ENCODE measurements at places on chromosomes 16 and 17. TPM values are rescaled to one million over a fixed set of nuclear protein-coding genes. Genes with fewer than 3 reads are reported as not detected.

ALDH3A1 gene
- total RNA-seq: 958 TPM

CA7 gene
- total RNA-seq: not detected

CCDC200 gene
- not detected for total RNA-seq

EME1 gene
- total RNA-seq: 14.9 TPM

CBLN1 gene
- total RNA-seq: 0.40 TPM

SDR42E1 gene
- 1.4 TPM for total RNA-seq

OR1F1 gene
- 0.29 TPM for total RNA-seq

SLC5A11 gene
- total RNA-seq: 0.31 TPM

SSTR5 gene
- total RNA-seq: 0.37 TPM

ANKFN1 gene
- total RNA-seq: not detected

RGS9 gene
- total RNA-seq: 6.0 TPM

GP2 gene
- not detected for total RNA-seq

NOTUM gene
- 0.37 TPM for total RNA-seq

TM4SF5 gene
- total RNA-seq: 1.0 TPM

VPS35 gene
- 72.5 TPM for total RNA-seq

PERCC1 gene
- not detected for total RNA-seq

RBFOX1 gene
- not detected for total RNA-seq

TBC1D3B gene
- 2.4 TPM for total RNA-seq

TRPV2 gene
- total RNA-seq: 0.61 TPM

AGRP gene
- not detected for total RNA-seq

C1QL1 gene
- 14.7 TPM for total RNA-seq

SMYD4 gene
- total RNA-seq: 8.0 TPM

CACNG5 gene
- total RNA-seq: not detected

LITAFD gene
- not detected for total RNA-seq

TAF1C gene
- 22.8 TPM for total RNA-seq

SRL gene
- 0.02 TPM for total RNA-seq

GCSH gene
- 57.5 TPM for total RNA-seq

OTOP2 gene
- total RNA-seq: 0.06 TPM

ZNHIT3 gene
- total RNA-seq: 82.9 TPM

MYOCD gene
- 1.1 TPM for total RNA-seq

NPIPA2 gene
- total RNA-seq: 1.9 TPM

SGF29 gene
- total RNA-seq: 22.7 TPM

TUBG1 gene
- total RNA-seq: 165 TPM

CTRL gene
- total RNA-seq: 1.8 TPM

WNT3 gene
- 4.7 TPM for total RNA-seq

KRTAP4-3 gene
- not detected for total RNA-seq

TPSG1 gene
- total RNA-seq: 0.13 TPM

All from A549 treated with CORT108297 at 1 μM for 4 hours (cell line).